ENCODE measurements at places on chromosomes 1 and 21.
A peak's percentile ranks its signal among the peaks of the same experiment; 100 is the strongest.

- no peak for DNase-seq
Measured at GRCh38 chr1:181106479-181106878, 18.0 kb downstream of the IER5 start.

DNA sequence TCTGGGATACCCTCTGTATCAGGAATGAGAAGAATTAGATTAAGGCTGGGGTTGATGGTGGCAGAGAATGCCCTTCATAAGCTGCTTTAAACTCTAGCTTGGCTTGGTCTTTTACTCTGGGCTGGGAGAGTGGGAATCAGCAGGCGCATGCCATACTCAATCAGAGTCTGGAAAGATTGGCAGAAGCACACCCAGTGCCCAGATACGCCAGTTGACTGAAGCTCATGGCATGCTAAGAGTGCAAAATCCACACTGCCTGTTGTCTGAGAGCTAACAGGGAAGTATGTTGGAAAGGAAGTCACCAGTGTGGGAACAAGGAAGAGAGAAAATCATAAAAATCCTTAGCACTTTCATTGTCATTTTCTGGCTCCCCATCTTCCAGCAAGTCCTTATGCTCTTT lies 53.0 kb downstream of the HMCN1 start:
- DNase-seq: no peak

DNA sequence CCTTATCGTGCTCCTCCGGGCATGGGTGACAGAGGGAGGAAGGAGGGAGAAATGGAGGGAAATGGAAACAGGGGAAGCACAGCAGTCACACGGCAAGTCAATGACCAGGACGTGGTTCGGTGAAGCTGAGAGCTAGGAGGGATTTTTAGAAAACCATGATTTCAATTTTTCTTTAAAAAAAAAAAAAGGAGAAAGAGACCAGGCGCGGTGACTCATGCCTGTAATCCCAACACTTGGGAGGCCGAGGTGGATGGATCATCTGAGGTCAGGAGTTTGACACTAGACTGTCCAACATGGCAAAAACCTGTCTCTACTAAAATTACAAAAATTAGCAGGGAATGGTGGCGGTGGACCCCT lies 776 bp upstream of the TNFRSF9 start:
- DNase-seq: no peak

DNA sequence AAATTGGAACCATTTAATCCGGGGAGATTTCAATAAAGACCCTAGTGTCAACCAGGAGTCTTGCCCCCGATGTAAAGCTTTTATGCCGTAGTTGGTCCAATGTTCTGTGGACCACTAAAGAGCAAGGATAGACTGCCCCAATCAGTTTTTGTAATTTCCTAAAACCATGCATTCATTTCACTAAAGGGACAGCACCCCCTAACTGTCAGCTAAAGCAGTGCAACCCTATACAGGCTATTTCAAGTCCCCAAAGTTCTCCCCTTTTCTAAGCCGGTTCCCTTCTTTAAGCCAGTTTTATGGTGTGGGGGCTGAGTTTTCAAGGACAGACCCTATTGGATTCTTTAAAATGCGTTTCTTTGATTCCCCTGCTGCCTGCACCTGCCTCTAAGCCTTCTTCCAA lies 12.7 kb upstream of the PDPN start:
- no peak for DNase-seq

DNA sequence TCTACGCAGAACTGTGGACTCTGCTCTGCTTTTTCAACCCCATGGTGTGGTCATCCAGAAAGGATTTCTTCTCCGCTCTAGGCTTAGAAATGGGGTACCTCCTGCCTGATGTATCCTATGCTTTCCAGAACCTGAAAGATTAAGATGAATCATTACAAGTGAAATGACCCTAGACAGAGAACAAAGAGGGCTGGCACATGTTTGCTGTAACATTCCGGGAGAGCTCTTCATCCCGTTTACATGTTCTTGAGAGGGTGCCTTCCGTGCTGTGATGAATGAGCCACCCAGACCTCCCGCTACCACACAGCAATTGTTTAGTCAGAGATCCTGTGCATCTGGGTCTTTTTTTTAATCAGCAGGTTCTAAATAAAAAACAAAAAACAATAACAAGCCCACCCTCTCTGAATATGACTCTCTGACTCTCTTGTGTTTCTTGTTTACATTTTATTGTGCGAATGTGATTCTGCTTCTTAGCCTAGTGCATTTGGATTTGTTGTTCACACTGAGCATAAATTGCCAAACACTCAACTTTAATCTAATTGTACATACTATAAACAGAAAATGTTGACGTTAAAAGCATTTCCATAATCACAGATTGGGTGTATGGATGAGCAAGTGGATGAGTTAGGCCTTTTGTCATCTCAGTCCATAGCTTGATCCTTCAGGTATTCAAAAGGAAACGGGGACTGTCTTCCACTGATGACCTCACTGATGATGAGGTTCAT lies 87.1 kb downstream of the GPR88 start:
- no peak for DNase-seq

DNA sequence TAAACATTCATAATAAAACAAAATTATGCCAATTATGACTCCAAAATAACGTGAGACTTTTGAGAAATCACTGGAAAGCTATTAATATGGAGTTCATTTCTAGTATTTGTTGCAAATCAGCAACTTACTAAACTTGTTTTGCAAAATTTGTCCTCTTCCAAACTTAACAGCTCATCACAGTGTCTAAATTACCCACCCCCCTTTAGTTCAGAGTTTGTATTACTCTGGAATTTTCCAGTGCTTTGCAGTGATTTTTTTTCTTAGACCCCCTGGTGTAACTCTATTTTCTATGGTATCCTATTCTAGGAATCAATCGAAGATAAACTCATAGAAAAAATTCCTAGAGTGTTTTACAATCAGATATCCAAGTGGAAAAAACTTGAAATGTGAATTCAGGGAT lies 72.4 kb upstream of the CACHD1 start:
- DNase-seq: no peak

DNA sequence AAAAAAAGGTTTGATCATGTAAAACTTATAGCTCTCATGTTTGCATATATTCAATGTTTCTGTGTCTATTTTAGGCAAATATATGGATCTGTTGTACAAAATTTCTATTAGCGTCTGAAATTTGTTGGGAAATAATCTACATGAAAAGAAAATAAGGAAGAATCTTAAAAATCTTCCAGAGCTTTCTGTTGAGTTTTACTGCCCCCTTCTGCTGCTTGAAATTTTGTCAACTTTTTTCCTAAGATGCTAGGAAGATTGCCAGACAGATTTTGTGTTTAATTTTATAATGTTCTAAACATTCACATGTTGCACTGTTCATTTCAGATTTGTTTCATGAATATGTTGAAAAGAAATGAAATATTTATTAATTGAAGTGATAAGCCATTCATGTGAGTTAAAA lies 2.5 kb upstream of the PTGS2 start:
- DNase-seq: peak; percentile 8

GRCh38 chr1:181038399-181038873 lies 4.7 kb downstream of the MR1 start:
- DNase-seq: peak; percentile 73

DNA sequence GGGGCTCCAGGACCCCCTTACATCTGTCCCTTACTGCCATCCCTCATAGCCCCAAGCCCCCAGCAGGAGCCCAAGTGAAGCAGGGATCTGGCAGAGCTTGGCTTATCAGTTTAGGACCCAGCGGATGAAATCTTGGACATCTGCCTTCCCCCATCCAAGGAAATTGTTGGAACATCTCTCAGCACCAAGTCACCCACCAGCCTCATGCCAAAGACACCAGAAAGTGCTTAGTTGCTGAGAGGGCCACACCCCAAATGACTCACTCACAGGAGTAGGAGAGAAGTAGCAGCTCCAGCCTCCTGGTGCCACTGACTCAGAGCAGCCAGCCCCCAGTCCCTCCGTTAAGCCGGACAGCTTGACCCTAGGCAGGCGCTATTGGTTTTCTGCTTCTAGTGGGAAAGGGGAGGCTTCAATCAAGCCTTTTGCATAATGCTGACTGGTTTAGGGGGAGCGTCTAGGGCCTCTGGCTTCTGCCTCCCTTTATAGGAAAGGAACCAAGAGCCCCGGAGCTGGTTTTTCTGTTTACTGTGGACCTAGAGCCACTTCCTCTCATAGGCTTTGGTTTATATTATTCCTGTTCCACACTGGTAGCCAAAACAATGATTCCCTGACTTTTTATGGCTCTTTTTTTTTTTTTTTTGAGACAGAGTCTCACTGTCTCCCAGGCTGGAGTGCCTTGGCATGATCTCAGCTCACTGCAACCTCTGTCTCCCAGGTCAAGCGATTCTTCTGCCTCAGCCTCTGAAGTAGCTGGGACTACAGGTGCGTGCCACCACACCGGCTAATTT lies 114.2 kb upstream of the IPO9 start:
- no peak for DNase-seq

- peak; percentile 72 for DNase-seq
Measured at GRCh38 chr1:161115132-161115711, 2.6 kb downstream of the PFDN2 start.

DNA sequence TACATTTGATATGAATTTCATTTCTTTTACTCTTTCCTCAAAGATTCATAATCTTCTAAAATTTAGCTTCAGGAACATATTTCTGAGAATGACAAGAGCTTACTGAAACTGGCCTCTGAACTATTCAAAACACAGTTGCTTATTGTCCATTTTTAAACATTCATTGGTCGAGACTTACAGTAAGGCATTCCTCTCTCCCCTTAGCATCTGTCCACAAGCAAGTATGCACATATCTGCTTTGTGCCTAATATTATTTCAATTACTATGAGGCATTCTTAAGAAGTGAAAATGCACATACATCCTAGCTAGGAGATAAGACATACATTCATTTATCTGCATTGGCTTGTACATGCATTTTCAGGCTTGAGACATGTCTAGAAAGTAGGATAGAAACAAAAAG lies 488.7 kb downstream of the PTBP2 start:
- no peak for DNase-seq

GRCh38 chr1:6183520-6183989 lies 3.4 kb upstream of the CHD5 start:
- no peak for DNase-seq

DNA sequence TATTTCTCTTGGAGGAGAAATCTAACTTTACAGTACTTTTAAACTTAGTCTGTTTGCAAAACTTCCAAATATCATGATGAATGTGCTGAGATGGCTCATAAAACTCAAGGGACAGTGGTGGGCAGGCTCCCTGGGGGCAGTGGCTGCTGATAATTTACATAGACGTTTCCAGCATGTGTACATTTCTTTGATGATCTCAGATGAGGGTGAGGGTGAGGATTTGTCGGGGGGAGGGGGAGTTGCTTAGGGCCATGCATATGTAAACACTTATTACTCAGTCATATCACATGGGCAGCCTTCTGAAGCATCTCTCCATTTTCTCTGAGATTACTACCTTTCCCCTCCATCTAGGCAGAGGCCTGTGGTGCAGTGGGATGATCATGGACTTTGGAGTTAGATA lies 152.9 kb upstream of the HMGB4 start:
- no peak for DNase-seq

- DNase-seq: no peak
Measured at GRCh38 chr1:108600504-108600903, 40.6 kb downstream of the EEIG2 start.

DNA sequence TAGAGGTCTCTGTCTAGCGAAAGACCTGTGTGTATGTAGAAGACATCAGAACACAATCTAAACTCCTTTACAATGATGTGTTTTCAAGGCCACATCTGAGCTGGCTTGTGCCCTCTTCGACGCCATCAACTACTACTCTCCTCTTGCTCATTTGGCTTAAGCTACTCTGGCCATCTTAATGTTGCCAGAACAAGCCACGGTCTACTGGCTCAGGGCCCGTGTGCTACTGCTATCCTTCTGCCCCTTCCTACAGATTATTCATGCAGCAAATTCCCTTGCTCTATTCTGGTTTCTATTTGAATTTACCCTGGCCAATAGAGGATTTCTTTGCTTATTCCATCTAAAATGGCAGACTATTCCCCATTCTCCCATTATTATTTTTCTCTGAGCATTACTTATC lies 121.7 kb downstream of the ZZZ3 start:
- no peak for DNase-seq

- no peak for DNase-seq
Measured at GRCh38 chr1:100791586-100791985, 72.0 kb downstream of the VCAM1 start.
